ENCODE measurements at places on chromosomes 6 and 20. TPM values are rescaled to one million over a fixed set of nuclear protein-coding genes. Genes with fewer than 3 reads are reported as not detected.

- DNase-seq: peak; percentile 2
Observed at GRCh38 chr6:123655521-123656306, 19.0 kb upstream of the TRDN start.

DNA sequence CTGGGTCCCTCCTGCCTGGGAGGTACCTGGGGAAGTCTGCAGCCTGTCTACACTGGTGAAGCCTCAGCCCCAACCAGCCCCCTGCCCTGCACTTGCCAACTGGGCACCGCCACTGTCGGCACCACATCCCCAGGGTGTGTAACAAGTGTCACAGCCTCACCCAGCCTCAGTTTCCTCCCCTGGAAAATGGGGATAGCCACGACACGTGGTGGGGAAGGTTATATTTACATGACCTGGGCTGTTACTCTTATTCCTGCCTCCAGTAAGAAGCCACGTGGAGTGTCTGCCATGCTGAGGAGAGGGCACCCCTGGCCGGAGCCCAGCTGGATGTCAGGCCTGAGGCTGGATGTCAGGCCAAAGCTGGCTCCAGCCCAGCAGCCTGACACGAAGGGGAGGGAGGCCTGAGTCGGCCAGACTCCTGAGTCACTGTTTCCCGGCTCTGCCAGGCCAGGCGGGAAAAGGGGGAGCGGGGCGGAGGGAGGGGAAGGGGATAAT lies 44.9 kb downstream of the SNAI1 start:
- peak; percentile 83 for DNase-seq

- DNase-seq: no peak
Observed at GRCh38 chr6:5766260-5766659, 240.5 kb downstream of the NRN1 start.

- DNase-seq: no peak
Observed at GRCh38 chr20:43942667-43943285, 28.1 kb downstream of the TOX2 start.

GRCh38 chr6:52288216-52288615 lies 3.7 kb upstream of the MCM3 start:
- no peak for DNase-seq

- no peak for DNase-seq
Observed at GRCh38 chr6:62993951-62994350, 217.3 kb upstream of the FKBP1C start.

GRCh38 chr6:102333736-102334135 lies 940.2 kb downstream of the GRIK2 start:
- DNase-seq: no peak

- no peak for DNase-seq
Observed at GRCh38 chr6:113464536-113464935, 392.6 kb upstream of the MARCKS start.

DNA sequence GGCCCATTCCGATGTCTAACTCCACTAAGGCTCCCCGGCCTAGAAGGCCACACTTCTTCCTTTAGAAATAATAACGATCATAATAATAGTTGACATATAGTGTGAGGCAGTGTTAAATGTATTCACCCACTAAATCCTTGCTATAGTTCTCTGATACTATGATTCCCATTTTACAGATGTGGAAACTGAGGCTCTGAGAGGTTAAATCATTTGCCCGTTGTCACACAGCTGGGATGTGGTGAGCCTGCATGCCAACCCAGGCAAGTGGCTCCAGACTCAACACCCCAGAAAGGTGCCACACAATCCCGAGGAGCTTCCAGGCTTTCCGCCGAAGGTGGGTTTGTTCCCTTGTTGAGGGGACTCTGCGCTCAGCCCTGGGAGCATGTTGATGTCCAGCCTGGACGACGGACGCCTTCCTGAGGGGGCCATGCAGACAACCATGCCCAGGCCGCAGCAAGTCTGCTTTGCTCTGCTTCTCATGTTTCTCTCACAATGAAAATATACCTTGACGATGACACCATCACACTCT lies 104.6 kb upstream of the CDYL start:
- DNase-seq: no peak

DNA sequence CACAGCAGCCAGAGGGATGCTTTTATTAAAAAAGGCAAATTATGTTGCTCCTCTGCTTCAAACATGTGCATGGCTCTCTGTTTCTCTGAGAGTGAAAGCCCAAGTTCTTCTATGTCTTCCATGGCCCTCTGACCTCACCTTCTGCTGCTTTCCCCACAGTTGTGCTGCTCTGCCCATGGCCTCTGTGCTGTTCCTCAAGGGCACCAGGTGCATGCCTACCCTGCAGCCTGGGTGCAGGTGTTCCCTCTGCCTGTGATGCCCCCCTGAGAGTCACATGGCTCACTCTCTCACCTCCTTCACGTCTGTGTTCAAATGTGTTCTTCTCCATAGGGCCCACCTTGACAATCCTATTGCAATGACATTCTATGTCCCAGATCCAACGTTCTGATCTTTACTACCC lies 477.0 kb upstream of the CHD6 start:
- no peak for DNase-seq

- DNase-seq: peak; percentile 88
Observed at GRCh38 chr6:12008366-12009179, 3.5 kb upstream of the HIVEP1 start.

DNA sequence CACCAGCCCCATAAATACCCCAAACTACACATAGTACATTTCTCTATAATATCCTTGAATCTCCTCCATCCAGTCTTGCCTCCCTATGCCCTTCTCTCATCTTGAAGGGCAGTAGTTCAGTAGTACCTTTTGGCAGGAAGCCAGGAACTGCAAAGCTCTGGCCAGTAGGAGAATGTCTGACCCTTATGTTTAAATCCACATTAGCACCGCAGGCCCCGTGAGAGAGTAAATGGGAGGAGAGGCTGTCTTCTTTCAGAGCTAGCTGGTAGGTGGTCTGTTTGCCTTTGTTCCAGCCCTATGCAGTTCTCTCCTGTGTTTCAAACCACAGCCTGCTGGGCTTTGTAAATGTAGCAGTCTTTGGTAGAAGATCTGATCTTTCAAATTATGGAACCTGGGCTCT lies 690.7 kb downstream of the DOK5 start:
- peak; percentile 39 for DNase-seq

DNA sequence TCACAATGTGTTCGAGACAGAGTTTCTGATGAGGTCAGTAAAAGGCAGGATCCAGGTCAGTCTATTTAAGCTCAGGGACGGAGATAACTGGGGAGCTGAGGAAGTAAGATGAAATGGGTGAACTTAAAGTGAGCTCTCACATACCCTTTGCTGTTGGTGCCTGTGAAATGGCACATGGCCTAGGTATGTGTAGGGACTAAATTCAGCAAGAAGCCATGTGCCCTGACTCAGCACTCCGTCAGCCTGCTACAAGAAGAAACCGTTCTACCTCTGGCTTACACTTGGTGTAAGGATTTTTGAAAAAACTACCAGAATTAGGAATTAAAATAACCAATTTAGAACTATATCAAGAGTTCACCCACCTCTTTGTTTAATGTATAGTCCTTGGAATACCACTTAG lies 41.1 kb upstream of the TRDN start:
- DNase-seq: no peak

- DNase-seq: peak; percentile 59
Observed at GRCh38 chr6:87832025-87832825, 130.2 kb upstream of the AKIRIN2 start.

GRCh38 chr6:10347561-10348327 lies 67.1 kb downstream of the TFAP2A start:
- DNase-seq: no peak

DNA sequence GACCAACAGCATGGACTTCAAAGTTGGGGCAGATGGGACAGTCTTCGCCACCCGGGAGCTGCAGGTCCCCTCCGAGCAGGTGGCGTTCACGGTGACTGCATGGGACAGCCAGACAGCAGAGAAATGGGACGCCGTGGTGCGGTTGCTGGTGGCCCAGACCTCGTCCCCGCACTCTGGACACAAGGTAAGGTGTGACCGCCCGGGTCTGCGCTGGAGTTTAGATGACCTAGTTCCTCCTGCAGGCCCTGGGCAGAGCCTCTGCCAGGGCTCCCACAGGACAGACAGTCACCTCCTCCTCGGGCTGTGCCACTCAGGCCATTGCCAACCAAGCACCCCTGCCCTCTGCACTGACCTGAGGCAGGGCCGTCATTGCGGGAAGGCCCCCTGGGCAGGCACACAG lies 322.1 kb downstream of the TAF4 start:
- DNase-seq: no peak

- peak; percentile 78 for DNase-seq
Observed at GRCh38 chr6:13733178-13733887, 21.7 kb upstream of the RANBP9 start.

GRCh38 chr20:37395410-37395797 lies 49.5 kb downstream of the SRC start:
- DNase-seq: no peak

DNA sequence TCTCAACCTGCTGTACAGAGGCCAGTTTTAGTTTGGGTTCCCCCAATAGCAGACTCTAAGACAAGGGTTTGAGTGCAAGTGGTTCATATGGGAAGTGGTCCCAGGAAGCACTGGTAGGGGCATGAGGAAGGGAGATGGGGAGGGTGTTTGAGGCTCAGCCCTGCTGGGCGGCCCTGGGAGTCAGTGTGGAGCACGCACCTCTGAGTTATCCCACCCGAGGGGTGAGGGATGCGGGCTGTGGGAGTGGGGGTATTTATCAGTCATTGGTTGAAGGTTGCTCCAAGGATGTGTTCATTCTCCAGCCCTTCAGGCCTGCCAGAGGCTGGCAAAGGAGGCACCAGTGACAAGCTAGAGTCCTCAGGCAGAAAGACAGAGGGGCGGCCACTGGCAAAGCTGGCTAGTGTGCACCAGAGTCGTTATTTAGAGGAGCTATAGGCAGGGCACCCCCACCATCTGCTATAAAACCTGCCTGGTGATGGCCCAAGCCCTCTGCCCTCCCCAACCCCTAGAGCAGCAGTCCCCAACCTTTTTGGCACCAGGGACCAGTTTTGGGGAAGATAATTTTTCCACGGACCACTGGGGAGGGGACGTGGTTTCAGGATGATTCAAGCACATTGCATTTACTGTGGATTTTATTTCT lies 16.5 kb downstream of the PXMP4 start:
- no peak for DNase-seq

DNA sequence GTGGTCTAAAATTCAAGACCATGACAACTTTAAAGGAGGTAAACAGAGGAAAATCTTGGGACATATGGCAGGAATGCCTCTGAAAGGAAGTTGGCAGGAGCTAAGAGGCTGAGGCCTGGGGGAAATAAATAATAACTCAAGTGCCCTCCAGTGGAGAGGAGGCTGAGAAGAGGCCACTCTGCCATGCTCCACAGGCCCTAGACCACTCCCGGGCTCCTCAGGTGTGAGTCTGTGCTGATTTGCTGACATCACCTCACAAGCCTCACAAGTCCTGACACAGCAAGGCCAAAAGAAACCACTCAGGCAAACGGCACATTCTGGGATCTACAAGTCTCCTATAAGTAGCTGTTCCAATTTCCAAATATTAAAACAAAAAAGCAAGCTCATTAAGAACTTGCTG lies 91.0 kb upstream of the RIPOR2 start:
- peak; percentile 81 for DNase-seq

DNA sequence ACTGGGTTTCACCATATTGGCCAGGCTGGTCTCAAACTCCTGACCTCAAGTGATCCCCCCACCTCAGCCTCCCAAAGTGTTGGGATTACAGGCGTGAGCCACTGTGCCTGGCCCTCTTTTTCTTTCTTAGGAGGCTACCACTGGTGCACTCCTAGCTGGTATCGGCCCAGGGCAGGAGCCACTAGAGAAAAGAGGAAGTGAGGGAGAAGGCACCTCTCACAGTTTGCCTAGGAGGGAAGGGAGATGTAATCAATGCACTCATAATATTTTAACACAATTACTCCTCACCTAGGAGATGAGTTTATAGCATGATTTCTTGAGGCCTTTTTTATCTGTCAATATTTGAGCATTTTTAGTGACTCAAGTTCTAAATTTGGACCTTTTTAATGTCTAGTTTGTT lies 189.0 kb upstream of the SOX4 start:
- DNase-seq: no peak

DNA sequence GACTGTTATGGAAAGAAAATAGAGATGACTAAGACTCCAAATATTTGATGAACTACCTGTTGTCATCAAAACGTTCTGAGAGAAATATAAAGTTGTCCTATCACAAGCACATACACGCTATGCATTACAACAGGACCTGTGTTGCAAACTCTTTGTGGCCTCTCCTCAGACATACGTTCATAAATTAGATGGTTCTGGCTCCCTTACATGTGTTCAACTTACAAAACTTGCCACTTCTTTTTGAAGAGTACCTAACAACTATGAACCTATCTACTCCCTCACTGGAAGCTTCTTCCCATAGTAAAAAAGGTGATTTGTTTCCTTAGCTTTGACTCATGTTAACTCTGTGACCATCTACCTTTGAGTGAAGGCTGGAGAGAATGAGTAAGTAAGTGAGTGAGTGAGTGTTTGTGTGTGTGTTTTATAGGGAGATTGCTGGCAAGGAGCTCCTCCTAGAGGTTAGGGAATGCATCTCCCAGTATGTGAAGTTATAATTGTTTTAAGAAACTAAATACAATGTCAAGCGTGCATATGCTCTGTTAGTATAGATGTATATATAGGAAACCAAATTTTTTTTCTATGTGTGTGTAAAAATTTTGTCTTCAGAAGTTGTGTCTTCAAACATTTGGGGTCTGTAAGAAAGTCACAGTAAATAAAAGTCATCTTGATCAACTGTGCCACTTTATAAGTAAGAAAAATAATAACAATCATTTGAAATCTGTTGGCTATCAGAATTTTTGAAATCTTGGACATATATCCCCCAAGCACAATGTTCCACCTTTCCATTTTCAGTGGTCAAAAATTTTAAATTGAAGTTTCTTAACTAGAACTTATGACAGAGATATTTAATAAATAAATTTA lies 1211.1 kb upstream of the GJE1 start:
- DNase-seq: peak; percentile 75

DNA sequence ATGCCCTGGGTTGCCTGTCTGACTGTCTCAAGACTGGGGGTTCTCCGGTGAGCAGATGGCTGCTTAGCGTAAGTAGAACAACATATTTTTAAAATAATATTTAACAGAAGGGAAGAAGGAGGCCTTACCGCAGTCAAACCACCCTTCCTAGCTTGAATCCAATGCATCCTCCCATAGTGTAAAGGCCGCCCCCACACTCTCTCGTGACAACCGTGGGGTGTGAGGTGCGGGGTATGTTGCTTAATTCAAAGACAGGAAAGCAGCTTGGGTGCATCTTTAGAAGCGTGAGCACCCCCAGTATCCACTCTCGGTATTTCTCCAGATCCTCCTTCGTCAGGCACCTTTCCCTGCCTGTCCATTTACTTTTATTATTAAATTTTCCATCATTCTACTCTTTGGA lies 501.2 kb upstream of the CDH4 start:
- DNase-seq: no peak

The UTRN gene
- 489 TPM for total RNA-seq

The SEC23B gene
- 79.5 TPM for total RNA-seq

The OR2B6 gene
- not detected for total RNA-seq

The RIMS1 gene
- total RNA-seq: 5.7 TPM

The C20orf204 gene
- 2.0 TPM for total RNA-seq
